ENCODE measurements at places on chromosomes 11 and 22. TPM values are rescaled to one million over a fixed set of nuclear protein-coding genes. Genes with fewer than 3 reads are reported as not detected.

PKDREJ gene
- total RNA-seq, result not detected

GGT5 gene
- 8.3 TPM for total RNA-seq

ABTB2 gene
- total RNA-seq, result 0.40 TPM

RBMXL2 gene
- not detected for total RNA-seq

MYBPC3 gene
- total RNA-seq, result not detected

ACRV1 gene
- not detected for total RNA-seq

OR2D2 gene
- total RNA-seq, result not detected

FGF19 gene
- not detected for total RNA-seq

PIWIL4 gene
- total RNA-seq, result 0.20 TPM

LRRN4CL gene
- total RNA-seq, result not detected

CCDC81 gene
- 1.4 TPM for total RNA-seq

RCOR2 gene
- total RNA-seq, result 0.07 TPM

SCGB1A1 gene
- total RNA-seq, result not detected

FOLR1 gene
- total RNA-seq, result not detected

All from mammary microvascular endothelial cell (primary cell).